Suprapubic skin (tissue), 4 donors: ENCODE measurements at places on chromosomes 3 and 15.

DNA sequence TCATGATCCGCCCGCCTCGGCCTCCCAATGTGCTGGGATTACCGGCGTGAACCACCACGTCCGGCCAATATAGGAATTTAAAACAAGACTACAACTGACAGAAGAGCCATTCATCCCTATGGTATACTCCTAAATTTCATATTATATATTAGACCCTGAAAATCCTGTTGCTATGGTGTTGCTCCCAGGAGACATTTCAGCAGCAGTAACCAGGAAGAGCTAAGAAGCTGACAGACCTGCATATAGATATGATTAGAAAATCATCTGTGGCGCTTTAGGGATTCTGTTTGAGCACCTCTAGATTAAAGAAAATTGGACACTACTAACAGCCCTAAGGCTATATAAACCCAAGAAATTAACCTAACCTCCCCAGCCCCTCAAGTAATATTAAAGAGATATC is 38.8 kb downstream of the TBL1XR1 start:
- DNase-seq = no peak

DNA sequence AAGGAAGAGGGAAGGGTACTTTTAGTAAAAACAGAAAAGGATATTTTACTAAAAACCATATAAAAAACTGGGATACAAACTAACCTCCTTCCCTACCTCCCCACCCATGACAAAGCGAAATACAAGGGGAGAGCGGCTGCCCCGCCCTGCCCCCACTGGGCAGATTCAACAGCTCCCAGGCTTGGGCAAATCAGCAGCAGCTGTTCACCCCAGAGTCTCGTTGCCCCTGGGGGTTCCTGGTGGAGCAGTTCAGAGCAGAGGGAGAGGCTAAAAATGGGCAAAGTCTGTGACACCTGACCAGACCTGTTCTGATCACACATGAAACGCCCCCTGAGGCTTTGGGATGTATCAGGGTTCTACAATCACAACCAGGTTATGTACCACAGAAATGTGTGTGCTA is 2.5 kb upstream of the ETFA start:
- DNase-seq = no peak

DNA sequence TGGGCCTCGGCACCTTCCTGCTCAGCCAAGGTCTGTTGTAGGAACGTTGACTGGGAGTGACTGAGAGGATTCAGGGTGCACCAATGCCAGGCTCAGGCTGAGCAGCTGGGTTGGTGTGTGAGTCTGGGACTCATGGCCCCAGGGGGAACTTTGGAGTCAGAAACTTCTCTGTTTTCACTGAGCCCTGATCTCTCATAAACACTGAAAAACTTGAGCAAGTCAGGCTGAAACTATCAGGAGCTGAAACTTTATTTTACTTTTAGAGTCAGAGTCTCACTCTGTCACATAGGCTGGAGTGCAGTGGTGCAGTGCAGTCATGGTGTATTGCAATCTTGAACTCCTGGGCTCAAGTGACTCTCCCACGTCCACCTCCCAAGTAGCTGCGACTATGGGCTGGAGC is 3.0 kb downstream of the TRAK1 start:
- no peak for DNase-seq

GRCh38 chr15:45347033-45347432 is 31.3 kb downstream of the GATM start:
- no peak for DNase-seq

- no peak for DNase-seq
These were observed 36.4 kb downstream of the SSUH2 start for GRCh38 chr3:8608041-8608790.

- no peak for DNase-seq
These were observed 665.4 kb downstream of the NLGN1 start for GRCh38 chr3:174062923-174063322.

DNA sequence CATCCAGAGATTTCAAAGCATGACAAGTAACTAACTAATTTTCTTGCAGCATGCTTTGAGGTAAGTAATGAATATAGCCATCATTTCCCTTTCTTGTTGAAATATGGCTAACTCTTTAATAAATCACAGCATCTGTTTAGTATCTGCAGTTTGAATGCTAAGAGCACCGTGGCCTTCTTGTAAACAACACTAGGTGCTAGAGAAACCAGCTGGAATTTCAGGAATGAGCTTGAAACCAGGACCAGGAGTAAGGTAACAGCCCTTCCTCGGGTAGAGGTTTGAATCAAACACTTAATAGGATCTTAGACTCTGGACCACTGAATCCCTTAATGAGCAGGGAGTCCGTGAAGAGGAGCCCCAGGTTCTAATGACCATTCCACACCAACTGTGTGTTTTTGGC is 13.6 kb downstream of the CALML4 start:
- DNase-seq = no peak

GRCh38 chr3:69723389-69723788 is 15.9 kb upstream of the MITF start:
- no peak for DNase-seq

- no peak for DNase-seq
These were observed 23.5 kb downstream of the NR1D2 start for GRCh38 chr3:23968463-23969184.

DNA sequence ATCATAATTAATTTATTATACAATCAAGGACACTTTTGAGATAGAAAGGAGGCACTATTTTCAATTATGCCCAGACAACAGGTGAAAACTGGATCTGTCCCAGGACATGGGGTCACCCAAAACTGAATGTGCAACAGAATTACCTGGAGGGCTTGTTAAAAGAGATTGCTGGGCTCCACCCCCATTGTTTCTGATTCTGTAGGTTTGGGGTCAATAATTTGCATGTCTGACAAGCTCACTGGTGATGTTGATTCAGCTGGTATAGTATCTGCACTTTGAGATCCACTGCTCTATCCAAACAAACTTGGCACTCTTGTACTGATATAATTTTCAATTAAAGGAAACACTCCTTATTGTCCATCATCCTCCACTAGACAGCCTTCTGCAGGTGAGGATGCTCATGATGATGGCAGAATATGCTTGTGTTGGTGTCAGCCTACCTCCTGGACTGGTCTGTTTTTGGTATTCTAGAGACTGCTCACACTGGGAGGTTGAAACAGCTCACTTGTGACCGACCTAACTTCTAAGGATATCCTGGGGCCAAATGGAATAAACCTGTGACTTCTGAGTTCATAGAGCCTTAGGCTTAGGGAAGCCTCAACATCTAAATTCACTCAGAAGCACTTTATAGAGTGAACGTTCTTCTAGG is 2.2 kb downstream of the P2RY14 start:
- no peak for DNase-seq

DNA sequence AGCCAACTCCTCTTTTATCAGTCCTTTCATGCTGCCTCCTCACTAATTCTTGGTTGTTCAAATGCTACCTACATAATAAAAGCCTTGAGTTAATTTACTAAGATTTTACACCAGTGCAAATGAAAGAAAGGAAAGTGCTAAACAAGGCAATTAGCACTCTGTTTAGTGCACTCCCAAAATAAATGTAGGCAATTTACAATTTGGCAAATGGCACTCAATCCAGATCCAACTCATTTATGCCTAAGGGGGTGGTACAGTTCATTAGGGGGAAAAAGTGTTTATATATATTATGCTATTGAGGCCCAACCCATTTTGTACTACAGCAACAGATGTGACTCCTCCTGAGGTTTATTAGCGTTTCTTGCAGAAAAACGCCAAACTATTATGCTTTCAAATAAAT is 370.1 kb downstream of the NR2F2 start:
- DNase-seq = no peak
